ENCODE measurements at places on chromosomes 1 and 21.

- DNase-seq, result no peak
Measured at GRCh38 chr21:21952566-21952965, 954.4 kb downstream of the NCAM2 start.

GRCh38 chr1:74010206-74010605 is 187.8 kb downstream of the LRRIQ3 start:
- DNase-seq, result no peak

- no peak for DNase-seq
Measured at GRCh38 chr1:8767006-8767405, 50.4 kb downstream of the RERE start.

- DNase-seq, result no peak
Measured at GRCh38 chr1:168407832-168408538, 127.3 kb downstream of the TBX19 start.

DNA sequence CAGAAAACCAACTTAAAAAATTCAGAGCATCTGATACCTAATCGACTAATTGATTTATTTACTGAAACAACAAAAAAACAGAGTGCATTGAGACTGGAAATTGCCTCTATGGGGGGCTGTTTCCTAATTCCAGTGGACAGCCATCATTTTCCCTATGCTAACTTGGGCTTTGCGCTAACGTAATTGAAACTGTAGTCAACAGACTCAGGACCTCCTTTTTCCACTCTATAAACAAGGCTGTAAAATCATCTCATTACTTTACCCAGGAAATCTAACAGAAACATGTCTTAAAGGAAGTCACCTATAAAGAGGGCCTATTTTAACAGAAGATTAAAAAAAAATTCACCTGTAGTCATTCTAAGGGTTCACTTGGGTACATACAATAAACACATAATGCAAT is 2.1 kb downstream of the ERG start:
- DNase-seq, result no peak

GRCh38 chr1:40413527-40414252 is 36.6 kb upstream of the ZFP69B start:
- no peak for DNase-seq

DNA sequence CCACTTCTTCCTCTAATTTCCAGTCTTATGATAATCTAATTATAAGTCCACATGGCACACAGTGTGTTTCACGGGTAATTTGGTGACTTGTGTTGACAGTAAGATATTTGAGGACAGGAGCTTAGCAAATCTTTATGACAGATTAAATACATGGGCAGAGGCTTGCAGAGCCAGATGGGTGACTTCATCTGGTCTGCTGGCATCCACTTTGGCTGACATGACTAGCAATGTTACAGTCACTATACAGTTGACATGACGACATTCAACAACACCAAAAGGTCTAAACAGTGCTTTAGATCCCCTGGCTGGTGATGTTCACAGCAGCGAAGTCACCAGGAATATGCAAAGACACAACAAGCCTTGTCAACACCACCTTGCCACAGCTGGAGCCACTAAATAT is 147.2 kb downstream of the ETS2 start:
- no peak for DNase-seq

DNA sequence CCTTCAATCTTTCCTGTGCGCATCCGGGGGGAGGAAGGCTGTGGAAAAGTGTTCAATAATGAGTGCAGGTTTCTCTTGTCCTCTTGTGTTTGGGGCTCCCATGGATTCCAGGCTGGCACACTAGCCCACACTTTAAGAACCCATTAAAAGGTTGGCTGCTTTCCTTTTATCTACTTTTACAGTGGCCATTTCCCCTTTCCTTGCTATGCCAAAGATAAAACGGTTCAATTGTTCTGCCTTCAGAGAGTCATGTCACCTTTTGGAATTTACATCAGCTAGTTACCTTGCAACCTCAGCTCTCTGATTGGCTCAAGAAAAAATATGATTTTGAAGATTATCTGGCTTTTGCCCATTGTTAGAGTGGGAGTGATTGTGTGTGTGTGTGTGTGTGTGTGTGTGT is 182.3 kb downstream of the SDCCAG8 start:
- DNase-seq, result no peak

DNA sequence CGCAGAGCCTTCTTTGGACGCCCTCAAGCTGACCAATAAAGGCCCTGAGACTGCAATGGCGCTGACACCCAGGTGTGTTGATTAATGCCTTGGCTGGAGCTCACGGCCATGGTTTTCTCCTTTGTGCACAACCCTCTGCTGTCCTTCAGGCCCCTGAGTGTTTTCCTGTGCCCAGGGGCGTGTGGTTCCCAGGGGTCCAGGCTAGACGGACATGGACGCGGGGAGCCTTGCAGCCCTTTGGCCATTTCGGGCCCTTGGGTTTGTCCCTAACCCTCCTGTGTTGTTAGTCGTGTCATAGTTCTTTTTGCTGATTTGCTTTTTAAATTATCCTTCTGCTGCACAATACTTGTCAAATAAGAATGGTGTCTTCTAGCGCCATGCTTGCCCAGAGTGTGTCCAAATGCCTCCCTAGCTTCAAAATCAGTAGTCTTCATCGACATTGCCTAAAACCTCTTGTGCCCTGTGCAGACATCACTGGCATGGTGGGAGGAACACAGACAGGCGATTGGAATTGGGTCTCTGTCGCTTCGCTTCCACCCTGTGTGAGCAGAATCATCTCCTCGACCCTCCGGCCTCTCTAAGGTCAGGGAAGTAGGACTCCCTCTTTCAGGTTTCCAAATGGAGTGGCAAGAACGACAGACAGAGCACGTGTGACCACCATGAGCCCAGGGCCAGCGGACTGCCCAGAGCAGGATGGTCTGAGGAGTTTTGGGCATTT is 1.9 kb downstream of the KRTAP10-4 start:
- no peak for DNase-seq

DNA sequence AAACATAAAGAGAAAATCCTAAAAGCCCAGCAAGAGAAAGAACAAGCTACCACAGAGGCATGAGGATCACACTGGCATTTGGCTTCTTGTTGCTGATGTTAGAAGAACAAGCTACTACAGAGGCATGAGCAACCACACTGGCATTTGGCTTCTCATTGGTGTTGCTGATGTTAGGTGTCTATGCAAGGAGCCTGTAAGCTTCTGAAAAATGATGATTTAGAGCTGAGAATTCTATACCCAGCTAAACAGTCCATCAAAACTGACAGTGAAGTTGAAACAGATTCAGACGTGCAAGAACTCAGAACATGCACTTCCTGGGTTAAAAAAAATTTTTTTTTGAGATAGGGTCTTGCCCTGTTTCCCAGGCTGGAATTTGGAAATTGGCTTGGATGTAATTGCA is 37.8 kb upstream of the ADARB1 start:
- DNase-seq, result no peak

DNA sequence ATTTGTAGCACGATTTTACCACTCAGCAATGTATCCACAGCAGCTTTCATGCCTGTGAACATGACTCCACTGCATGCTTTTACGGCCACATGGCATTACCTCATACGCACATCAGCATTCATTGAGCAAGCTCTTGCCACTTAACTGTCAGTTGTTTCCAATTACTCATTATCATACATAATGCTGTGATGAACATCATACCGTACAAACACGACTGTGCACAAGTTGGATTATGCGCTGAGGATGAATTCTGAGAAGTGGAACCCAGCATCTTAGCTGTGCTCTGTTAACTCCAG is 9.6 kb downstream of the UMODL1 start:
- no peak for DNase-seq

DNA sequence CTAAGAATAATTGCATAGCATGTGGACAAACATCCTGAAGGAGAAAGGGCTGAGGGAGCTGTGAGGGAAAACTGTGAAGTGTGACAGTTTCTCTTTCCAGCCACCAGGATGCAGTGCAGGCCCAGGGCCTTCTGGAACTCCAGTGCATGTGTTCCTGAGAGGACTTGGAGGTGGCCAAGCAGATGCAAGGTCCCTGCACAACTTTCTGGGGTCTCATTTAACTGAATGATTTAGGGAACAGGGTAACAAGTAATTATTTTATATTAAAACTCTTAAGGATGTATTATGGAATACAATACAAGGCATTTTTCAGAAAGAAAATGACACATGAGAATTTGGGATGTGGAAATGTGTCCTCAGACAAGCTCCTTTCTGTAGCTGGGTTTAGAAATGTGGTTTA is 61.2 kb upstream of the MCOLN3 start:
- no peak for DNase-seq

DNA sequence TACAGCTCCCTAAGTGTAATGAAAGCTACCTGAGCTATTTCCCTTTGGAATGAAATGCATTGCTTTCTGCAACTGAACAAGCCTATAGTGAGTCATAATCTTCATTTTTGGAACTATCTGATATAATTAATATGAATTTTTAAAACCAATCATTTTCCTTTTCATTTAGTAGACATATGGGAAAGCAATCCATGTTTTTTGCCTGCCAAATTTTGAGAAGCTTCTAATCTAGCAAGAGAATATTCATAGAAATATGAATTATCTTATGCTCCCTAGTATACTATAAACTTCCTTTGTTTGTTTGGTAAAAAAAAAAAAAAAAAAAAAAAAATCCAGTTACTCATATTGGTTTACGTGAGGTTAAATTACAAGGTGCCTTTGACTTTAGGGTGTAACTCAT is 68.3 kb downstream of the PLPPR4 start:
- DNase-seq, result no peak

DNA sequence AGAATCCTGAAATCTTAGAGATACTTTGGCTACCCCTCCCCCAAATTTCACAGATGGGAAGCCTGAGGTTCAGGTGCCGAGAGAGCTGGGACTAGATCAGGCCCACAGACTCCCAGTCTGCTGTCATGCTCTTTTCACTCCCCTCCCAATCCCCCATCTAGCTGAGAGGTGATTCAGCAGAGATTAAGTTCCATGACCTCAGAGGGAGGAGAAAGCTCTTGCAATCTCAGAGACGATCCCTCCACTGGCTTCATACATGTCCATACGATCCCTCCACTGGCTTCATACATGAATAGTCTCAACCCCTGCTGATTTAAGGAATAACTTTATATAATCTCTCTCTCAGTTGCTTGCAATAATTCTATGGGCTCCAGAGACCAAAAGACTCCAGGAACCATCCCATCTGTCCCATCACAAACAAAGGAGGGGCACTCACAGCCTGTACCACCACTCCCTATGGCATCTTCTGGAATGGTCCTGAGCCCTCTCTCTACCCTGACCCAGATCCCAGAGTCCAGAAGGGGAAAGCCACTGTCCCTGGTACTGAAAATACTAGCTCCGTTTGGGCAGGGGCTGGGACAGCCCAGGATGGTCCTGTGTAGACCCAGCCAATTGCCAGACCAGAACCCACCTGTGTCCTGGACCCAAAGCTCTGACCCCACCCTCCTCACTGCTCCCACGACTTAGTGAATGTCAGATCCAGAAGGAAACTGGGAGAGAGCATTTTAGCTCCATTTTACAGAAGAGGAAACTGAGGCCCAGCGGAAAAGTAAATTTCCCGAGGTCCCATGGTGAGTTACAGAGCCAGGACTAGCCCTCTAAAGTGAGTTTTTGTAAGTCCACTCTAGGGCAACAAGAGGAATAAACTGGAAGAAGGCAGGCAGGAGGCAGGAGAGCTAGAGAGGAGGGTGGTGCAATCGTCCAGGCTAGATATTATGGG is 27.1 kb downstream of the RIMS3 start:
- no peak for DNase-seq

GRCh38 chr21:26389971-26390641 is 183.0 kb downstream of the CYYR1 start:
- DNase-seq, result no peak

GRCh38 chr1:201769966-201770365 is 59.0 kb upstream of the IPO9 start:
- no peak for DNase-seq

DNA sequence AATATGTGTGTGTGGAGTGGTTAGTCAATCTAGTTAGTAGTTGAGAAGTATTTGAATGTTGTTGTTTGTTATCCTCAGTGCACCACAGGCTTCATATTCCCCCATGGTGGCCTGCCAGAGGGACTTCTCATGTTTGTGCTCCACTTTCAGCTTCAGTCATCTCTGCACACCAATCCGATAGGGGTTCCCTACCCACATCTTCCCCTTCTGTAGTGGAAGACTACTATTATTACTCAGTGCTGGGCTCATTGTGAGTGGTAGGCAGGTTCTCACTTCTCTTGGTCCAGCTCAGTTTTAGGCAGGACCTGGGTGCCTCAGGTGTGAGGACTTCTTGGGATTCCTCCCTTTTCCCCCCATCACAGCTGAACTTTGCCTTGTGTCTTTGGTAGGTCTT is 14.2 kb downstream of the MT1HL1 start:
- DNase-seq, result no peak

- no peak for DNase-seq
Measured at GRCh38 chr1:97017895-97018294, 296.3 kb downstream of the PTBP2 start.

GRCh38 chr1:169326261-169326955 is 41.2 kb downstream of the NME7 start:
- DNase-seq, result no peak

DNA sequence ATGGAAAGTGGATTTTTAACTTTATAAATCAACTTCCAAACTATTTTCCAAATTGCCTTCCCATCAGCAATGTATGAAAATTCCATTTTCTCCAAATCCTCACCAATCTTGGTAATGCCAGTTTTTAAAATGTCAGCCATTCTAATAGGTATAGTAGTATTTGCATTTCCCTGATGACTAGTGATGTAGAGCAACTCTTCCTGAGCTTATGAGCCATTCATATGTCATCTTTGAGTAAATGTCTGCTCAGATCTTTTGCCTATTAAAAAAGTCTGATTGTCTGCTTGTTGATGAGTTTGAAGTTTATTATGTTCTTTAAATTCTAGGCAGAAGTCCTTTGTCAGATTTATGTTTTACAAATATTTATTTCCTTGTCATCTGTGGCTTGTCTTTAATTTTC is 54.7 kb downstream of the KDM1A start:
- DNase-seq, result no peak

- DNase-seq, result no peak
Measured at GRCh38 chr1:215932558-215932957, 365.5 kb downstream of the KCTD3 start.

DNA sequence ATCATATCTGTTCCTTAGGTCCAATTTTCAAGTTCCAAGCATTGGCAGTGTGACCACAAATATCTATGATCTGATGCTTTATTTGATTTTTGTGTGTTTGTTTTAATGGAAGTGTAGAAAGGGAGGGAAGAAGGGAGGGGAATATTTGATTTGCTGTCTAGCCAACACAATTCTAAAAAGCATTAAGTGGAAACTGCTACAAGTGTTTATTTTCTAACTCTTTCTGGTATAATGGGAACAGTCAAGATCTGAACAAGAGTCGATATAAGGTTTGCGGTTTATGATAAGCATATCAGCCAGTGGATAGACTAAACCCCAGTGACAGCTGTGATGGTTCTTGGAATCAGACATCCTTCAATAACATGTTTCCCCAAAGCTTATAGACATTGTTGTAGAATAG is 267.8 kb upstream of the SNX7 start:
- DNase-seq, result no peak

DNA sequence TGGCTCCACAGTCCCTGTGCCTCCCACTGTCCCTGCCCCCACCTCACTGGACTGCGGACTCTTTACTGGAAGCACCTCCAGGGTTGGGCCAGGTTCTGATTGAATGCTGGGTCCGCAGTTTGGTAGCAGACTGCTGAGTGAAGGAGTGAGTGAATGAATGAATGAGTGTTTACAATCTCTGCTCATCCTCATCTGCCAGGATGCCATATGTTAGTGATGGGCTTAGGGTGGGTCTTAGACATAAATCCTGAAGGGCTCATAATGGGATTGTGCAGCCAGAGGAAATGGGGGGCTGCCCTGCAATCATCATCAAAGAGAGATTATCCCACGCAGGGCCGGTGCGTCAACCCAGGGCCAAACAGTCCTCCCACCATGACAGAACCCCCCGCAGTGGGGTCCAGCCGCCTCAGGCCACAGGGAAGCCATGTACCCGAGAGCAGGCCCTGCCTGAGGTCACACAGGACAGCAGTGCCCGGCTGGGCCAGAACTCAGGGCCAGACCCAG is 26.1 kb downstream of the SLC1A7 start:
- DNase-seq, result no peak

All from stimulated activated CD8-positive, alpha-beta memory T cell treated with anti-CD3 and anti-CD28 coated beads, Interleukin-15, amount 100 ng/mL, for 24 hours (primary cell).